Camera-type eye (tissue), 1 donor: ENCODE measurements at places on chromosomes 1 and 21. TPM values are rescaled to one million over a fixed set of nuclear protein-coding genes. Genes with fewer than 3 reads are reported as not detected.

GBP6 gene
- 0.38 TPM for total RNA-seq

AMPD1 gene
- 0.71 TPM for total RNA-seq

DPT gene
- total RNA-seq: 54.1 TPM

PRKAA2 gene
- total RNA-seq: 32.7 TPM

IVNS1ABP gene
- total RNA-seq: 210 TPM

C1orf141 gene
- total RNA-seq: 1.3 TPM

FAM3B gene
- 0.38 TPM for total RNA-seq

ETNK2 gene
- total RNA-seq: 12.7 TPM

FAM177B gene
- total RNA-seq: 0.82 TPM

TENT5C gene
- 29.2 TPM for total RNA-seq

HP1BP3 gene
- total RNA-seq: 462 TPM

RSPH1 gene
- 1.2 TPM for total RNA-seq

ARHGEF16 gene
- total RNA-seq: 2.3 TPM

KRTAP7-1 gene
- not detected for total RNA-seq

TMEM51 gene
- 7.6 TPM for total RNA-seq

DCDC2B gene
- total RNA-seq: not detected

AJAP1 gene
- 7.6 TPM for total RNA-seq

CA14 gene
- 49.1 TPM for total RNA-seq

ZNF648 gene
- 0.71 TPM for total RNA-seq

CFHR2 gene
- not detected for total RNA-seq

EXTL2 gene
- total RNA-seq: 35.7 TPM

NGF gene
- 3.4 TPM for total RNA-seq

NTMT2 gene
- total RNA-seq: 0.99 TPM

CD52 gene
- total RNA-seq: not detected

C1orf56 gene
- 8.9 TPM for total RNA-seq

ZBTB8B gene
- 3.8 TPM for total RNA-seq

HSD11B1 gene
- 0.77 TPM for total RNA-seq

LCE1E gene
- total RNA-seq: not detected

GJA9 gene
- not detected for total RNA-seq
